LHCN-M2 (cell line): ENCODE measurements at places on chromosomes 1 and 21.

DNA sequence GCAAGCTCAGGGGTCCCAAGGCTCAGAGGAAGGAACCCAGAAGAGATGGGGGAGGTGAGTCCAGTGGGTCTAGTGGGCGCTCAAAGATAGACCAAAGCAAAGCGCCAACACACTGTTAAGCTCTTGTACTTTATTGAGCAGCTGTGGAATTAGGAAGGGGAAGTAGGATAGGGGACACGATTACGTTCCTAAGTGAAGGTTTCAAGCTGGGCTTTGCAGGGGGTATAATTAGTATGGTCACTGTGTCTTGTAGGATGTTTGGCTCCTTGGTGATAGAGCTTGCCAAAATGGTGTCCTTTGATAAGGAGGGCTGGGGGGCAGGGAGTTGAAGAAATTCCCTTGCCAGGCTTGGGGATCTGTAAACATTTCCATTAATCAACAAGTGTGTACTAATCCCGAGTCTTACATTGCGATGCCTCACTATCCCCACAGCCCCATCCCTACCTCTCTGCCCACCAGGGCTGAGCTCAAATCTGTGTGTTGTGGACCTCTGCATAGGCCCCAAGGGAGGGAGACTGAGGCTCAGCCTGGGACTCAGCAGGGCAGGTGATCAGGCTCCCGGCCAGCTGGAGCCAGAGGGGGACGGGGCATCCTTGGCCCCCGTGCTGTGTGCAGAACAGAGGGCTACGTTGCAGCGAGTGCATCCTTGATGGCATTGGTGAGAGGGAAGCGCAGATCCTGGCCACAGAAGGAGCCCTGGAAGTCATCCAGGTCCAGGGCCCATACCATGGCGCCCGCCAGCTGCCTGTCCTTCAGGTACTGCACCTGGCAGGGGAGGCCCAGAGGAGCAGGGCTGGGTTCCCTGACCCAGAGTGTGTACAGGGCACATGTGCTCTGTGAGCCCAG lies 3.4 kb upstream of the MYBPH start:
- no peak for DNase-seq

GRCh38 chr1:98405581-98406074 lies 255.9 kb upstream of the SNX7 start:
- DNase-seq: peak; percentile 63

DNA sequence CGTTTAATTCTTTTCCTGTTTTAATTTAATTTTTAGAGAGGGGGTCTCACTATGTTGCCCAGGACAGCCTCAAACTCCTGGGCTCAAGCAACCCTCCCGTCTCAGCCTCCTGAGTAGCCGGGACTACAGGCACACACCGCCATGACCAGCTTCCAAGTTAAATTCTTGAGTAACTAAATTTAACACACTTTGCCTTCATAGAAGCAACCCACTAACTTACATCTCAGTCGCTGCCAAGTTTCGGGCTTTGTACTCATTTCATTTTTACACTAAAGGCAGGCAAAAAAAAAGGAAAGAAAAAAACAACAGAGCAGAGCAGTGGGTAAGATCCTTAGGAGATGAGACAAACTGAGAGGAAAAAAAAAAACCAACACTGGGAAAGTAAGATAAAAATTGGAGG lies 3.5 kb downstream of the TIAM1 start:
- no peak for DNase-seq

- DNase-seq: peak; percentile 54
These were observed 2.7 kb downstream of the USP25 start for GRCh38 chr21:15732290-15732995.

GRCh38 chr1:86757272-86757984 lies 53.1 kb downstream of the SH3GLB1 start:
- no peak for DNase-seq

DNA sequence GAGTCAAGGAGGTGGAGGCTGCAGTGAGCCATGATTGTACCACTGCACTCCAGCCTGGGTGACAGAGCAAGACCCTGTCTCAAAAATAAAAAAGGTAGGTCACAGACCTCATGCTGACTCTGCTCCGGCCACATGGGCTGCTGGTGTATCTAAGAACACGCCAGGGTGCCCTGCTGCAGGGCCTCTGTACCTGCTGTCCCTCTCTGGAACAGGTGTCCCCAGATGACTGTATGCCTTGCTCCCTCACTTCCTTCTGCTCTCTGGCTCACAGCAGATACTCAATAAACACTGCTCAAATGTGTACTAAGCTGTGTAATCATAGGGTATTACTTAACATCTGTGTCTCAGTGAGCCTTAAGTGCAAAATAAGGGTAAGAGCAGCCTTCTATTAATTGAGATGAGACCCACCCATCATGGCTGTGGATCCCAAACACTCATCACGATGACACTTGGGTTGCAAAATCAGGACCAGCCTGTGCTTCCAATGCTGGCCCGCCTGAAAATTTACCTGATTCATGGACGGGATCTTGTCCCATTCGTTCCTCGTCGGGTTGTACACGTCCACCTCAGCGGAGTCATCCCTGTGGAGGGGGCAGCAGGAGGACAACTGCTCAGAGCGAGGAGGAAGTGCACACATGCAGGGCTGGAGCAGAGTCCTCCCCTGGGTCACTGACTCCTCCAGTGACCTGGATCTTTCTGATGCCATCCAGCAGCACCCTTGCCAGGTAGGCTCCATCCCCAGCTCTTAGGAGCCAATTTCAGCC lies 7.5 kb downstream of the KLHL21 start:
- no peak for DNase-seq

DNA sequence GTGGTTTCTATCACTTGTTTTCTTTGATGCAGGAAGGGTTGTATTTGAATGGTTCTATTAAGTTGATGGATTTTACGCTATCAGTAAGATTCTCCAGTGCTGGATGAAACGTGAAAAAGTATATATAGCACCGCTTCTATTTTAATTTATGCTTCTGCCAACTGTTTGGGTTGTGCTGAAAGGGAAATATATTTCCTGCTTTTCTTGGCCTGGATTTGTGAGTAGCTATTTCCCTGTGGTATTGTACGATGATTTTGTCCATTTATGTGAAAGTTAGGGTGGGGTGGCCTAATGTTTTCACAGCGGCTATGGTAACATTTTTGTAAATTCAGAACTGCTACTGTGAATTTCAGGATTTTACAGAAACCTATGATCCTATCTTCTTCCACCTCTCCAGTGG lies 322 bp downstream of the C1orf162 start:
- no peak for DNase-seq

DNA sequence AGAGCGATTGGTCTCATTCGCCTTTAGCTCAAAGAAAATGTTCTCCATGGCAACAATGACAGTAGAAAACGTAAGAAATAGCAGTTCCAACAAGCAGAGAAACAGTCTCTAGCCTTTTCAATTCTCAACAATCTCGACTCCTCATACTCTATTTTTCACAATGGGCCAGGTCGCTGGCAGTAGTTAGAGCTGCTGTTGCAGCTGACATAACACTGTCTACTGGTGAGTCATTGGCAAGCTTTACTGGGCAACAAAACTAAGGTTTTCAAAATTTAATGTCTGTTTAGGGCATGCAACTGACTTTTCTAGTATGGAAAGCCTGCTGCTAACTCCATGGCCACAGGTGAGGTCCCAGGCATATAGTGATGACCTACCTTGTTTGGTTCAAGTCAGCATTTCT lies 221.1 kb upstream of the KAZN start:
- DNase-seq: peak; percentile 78

- no peak for DNase-seq
These were observed 19.4 kb downstream of the AGRN start for GRCh38 chr1:1039145-1039910.

GRCh38 chr1:203175827-203176241 lies 208 bp upstream of the MYBPH start:
- DNase-seq: no peak

DNA sequence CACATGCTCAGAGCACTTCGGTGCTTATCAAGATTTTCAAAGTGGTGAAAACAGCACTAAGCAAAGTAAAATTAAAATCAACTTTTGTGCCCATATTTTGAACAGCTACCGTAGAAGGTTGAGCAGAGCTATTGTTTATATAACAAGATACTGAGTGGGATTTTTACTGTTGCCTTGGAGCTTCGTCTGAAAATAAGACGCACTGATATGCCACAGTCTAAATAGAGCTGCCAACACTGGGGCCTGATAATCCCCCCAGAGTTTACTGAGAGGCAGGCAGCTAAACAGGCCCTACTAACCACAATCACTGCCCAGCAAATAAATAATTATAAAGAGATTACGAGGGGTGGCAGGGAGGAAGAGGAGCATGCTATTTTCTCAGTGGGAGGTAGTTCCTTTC lies 650 bp upstream of the CCDC190 start:
- no peak for DNase-seq

- peak; percentile 70 for DNase-seq
These were observed 9.9 kb upstream of the CDCA8 start for GRCh38 chr1:37682334-37682987.

- no peak for DNase-seq
These were observed 26.9 kb upstream of the EYA3 start for GRCh38 chr1:28115267-28115666.

GRCh38 chr1:153550827-153551500 lies 1.9 kb upstream of the S100A3 start:
- DNase-seq: no peak

GRCh38 chr1:166843769-166844596 lies 4.7 kb downstream of the POGK start:
- DNase-seq: no peak

GRCh38 chr1:93446837-93447451 lies 974 bp upstream of the FNBP1L start:
- no peak for DNase-seq

DNA sequence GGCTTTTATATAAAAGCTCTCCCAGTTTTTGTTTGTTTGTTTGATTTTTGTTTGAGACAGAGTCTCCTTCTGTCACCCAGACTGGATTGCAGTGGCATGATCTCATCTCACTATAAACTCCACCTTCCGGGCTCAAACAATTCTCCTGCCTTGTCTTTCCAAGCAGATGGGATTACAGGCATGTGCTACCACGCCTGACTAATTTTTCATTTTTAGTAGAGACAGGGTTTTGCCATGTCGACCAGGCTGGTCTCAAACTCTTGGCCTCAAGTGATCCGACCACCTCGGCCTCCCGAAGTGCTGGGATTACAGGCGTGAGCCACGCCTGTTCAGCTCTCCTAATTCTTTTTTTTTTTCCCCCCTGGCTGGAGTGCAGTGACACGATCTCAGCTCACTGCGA lies 4.4 kb downstream of the PCAT6 start:
- no peak for DNase-seq

- DNase-seq: peak; percentile 64
These were observed 19.0 kb upstream of the DNASE2B start for GRCh38 chr1:84379138-84379916.

DNA sequence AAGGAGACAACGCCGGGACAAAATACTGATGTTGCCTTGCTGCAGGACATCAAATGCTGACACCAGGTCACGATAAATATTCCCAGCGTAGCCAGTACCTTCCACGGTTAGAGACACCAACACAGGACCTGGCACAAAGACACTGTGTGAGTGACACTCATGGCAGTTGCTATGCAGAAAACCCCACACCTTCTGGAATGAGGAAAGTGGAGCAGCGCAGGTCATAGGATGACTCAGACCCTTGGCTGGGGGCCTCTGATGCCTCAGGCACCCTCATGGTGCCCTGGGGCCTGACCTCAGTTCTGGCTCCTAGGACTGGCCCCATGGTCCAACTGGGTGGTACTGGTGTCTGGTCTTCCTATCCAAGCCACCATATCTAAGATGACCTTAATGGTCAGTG lies 7.0 kb downstream of the DCST2 start:
- peak; percentile 12 for DNase-seq
